Osteocyte (in vitro differentiated cells): ENCODE measurements at places on chromosomes 5 and 9. TPM values are rescaled to one million over a fixed set of nuclear protein-coding genes. Genes with fewer than 3 reads are reported as not detected.

DNA sequence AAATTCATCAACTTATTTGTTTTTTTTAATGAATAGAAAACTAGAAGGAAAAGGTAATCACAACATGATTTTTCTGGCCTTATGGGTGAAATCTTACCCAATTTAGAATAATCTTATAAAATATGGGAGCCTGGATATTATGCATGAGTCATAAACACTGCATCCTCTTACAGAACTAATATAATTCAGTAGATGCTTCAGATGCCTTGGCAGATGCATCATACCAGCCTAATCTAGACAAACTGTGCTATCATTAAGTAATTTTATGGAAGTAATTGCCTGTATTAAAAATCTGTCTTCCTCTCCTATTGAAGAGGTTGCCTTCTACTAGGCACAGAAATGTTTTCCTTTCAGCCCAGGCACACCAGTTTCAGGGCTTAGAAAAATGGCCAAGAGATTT, 2384.6 kb upstream of the WWC1 start:
- DNase-seq = no peak

GRCh38 chr5:45643056-45643455, 53.1 kb downstream of the HCN1 start:
- DNase-seq = no peak

- no peak for DNase-seq
Observed at GRCh38 chr5:95800553-95800952, 22.0 kb downstream of the GLRX start.

GRCh38 chr5:88659529-88660263, 223.3 kb downstream of the MEF2C start:
- DNase-seq = no peak

DNA sequence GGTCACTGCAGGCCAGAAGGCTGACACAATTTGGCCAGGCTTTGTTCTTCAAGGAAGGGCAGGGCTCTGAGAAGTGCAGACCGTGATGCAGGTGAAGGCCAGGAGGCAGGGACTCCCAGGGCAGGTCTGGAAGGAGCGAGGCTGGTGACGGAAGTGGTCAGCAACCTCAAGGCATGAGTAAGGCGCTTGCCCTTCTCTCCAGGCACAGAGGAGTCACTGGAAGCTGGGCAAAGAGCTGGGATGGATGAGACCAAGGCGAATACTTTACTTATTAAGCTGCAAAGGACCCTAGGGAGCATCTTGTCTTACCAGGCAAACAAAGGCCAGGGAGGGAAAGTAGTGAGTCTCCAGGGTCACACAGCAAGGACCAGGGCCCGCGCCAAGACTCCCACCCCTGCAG, 18.6 kb downstream of the IRF1 start:
- no peak for DNase-seq

The CCL21 gene
- not detected in 2 replicates for total RNA-seq

The TMC1 gene
- total RNA-seq = not detected in 2 replicates

- no peak for DNase-seq
Observed at GRCh38 chr9:105443121-105443520, 4.7 kb upstream of the FSD1L start.

The FBP2 gene
- total RNA-seq = not detected in 2 replicates

- DNase-seq = no peak
Observed at GRCh38 chr9:91428436-91428835, 4.8 kb upstream of the NFIL3 start.

DNA sequence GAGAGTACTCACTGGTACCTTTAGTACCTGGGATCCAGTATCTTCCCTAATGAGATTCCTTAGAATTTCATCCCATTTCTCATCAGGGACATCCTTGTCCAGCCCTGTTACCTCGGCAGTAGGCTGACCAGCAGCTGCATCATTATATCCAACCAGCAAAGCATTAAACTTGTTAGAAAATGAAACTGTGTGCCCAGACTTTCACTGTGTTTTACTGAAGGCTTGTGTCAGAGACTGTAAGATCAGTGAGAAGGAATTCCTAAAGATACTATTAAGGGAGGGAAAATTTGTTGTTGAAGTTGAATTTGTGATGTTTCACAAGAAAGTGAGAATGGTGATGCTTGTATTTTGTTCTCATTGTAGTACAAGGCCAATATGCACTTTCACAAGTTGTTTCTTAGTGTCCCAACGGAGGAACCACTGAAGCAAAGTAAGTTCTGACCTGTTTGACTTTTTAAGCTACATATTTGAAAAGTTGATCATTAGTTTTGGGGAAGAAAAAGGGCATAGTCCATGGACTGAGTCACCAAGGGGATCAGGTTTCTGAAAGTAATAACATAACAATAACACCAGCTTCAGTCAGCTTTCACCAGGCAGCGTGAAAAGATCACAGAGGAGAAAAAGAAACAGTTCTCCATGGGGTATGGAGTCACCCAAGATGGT, 48.8 kb downstream of the GRAMD2B start:
- no peak for DNase-seq

The FRRS1L gene
- 5.1 and 6.7 TPM in 2 replicates for total RNA-seq

DNA sequence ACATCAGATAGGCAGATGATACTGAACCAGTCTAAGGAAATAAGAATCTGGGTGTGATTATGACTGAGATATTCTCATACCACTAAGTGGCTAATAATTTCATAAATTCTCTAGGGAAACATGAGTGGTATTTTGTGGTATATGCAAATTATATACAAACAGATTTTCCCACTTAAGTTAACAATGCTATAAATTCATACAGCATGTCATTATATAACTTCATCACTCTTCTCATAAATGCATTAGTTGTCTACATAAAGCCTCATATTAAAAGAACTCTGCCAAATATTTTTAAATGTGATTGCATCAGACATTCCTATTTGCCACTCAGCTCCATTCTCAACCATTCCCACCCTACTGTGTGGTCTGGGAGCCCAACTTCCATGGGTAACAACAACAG, 226.5 kb downstream of the TLE1 start:
- no peak for DNase-seq

- DNase-seq = no peak
Observed at GRCh38 chr9:108442627-108443018, 413.2 kb downstream of the ACTL7B start.

The NR4A3 gene
- 2.4 and 3.2 TPM in 2 replicates for total RNA-seq

The SH2D3C gene
- 19.3 and 20.4 TPM in 2 replicates for total RNA-seq

DNA sequence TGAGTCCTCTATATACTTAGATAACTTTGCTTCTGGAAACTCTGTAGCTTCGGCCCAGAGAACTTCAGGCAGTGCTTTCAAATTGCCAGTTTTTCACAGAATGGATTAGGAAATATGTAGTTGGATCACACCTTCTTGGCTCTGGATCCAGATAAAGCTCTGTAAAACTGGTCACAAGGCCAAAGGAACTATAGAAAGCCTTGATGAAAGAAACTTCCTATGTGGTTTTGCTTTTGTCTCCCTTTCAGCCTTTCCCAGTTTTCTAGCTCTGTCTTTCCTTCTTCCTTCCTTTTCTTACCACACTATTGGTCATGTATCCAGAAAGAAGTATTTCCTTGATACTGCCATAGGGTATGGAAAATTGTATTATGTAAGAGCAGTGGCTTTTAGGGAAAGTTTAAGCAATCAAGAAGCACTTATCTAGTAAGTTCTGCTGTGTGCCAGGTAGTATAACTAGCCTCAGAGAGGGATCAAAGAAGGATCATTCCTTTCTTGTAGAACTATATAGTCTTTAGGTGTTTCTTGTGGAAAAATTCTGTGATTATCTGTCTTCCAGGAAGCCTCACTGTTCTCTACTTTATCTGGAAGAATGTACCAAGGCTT, 6.3 kb downstream of the GPR21 start:
- DNase-seq = no peak

The IL9 gene
- total RNA-seq = not detected in 2 replicates

DNA sequence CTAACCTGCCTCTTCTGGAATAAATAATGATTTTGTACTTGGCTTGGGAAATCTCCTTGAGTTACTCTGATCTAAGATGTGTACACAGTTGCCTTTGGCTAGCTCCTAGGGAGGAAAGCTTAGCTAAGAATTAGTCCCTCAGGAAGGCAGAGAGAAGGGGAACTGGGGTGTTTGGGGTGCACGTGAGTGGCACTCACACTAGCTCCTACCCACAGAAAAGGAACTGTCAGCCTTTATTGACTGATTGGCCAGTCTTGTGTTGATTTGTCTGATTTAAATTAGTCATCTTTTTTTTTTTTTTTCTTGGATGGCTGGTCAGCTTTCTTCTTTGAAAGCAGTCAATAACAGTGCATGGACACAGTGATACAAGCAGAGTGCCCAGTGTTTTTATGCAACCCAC, 107.7 kb downstream of the DMRT2 start:
- DNase-seq = no peak

DNA sequence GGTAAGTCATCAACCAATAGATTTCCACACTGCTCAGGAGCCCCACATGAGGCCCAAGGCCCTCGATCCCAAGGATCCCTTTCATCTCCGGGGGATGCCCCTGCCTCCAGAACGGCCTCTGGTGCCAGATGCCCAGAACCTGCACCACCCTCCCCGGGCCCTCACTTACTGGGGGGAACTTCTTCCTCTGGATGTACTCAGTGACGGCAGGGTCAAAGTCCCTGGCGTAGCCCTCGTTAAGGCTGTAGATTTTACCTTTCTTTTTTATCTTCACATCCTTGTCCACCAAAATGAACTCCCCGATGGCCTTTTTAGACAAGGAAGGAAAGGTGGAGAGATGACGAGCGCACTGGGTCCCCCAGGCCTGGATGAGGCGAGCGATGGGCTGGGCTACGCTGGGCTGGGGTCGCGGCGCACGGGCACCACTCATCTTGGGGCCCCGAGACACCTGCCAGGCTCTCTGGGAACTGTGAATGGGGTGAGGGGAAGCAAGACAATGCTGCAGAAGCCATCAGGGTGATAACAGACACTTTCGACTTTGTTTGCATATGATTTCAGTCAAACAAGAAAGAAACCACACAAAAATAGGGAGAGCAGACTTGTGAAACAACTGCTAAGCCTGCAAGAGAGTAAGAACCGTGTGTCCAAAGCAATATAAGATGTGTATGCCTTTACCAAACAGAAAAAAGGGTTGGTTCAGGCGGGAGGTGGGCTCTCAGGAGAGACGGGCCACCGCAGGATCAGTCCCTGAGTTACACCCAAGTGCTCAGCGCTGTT, 13.2 kb upstream of the FBP2 start:
- no peak for DNase-seq

GRCh38 chr9:33265211-33265865, 489 bp downstream of the CHMP5 start:
- no peak for DNase-seq

GRCh38 chr5:5751987-5752386, 329.5 kb downstream of the ICE1 start:
- DNase-seq = no peak

DNA sequence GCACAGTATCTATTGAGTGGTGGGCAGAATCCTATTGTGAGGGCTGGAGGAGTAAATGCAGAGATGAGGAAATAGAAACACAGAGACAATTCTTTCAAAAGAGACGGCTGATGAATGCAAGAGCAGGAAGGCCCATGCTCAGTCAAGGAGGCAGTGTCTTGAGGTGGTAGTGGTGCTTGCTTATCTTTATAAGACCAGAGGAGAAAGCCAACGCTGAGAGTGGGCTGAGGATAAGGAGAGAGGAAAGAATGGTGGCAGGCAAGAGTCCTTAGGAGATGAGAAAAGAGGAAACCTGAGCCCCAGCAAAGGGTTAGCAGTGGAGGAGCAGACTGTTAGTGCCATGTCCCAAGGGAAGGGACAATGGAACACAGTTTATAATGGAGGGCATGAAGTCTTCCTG, 86.0 kb downstream of the SNCAIP start:
- DNase-seq = no peak

- DNase-seq = no peak
Observed at GRCh38 chr5:104345222-104346016, 782.8 kb upstream of the NUDT12 start.

DNA sequence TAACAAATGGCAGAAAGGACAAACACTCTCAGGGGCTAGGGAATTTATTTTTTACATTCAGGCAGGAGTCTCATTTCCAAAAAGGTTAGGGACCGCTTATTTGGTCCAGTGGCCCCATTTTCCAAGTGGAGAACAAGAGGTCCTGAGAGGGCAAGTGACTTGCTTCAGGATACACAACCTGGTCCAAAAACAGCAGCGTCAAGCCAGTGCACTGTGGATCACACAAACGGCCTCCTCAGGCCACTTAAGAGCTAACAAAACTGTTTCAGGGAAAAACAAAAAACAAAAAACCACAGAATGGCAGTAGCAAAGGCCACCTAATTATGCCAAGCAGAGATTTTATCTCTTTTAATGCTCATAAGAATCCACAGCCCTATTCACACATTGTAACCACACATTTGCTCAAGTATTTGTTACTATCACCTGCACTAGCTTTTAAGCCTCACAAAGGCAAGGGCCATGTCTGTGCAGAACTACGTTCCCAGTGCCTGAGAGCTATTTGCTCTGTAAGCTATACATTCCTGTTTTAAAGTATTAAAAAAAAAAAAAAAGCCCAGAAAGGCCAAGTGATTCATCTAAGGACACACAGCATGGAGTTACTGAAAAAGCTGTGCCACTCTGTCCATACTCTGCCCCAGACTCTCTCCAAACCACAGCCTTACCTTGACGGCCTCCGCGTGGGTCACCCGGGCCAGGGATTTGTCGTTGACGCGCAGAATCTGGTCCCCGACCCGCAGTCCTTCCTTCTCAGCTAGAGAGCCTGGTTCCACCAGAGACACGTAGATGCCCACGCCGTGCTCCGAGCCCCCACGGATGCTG, 1.5 kb downstream of the WHRN start:
- no peak for DNase-seq

DNA sequence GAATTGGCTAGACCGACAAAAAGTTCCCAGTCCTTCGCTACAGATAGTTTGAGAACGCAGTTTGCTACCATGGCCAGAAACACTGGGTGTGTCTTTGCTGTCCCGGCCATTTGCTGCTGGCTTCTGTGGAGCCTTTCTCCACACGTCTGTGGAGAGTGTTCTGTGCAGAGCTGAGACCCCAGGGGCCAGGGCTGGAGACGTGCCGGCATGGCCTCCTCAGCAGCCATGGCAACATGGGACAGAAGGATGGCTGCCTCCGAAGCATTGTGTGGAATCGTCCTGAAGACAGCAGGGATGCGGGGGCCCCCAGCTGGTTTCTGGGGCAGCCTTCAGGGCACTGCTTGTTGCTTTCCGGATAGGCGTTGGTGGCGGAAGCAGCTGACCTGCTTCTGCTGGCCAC, 142.8 kb downstream of the GADD45G start:
- no peak for DNase-seq

DNA sequence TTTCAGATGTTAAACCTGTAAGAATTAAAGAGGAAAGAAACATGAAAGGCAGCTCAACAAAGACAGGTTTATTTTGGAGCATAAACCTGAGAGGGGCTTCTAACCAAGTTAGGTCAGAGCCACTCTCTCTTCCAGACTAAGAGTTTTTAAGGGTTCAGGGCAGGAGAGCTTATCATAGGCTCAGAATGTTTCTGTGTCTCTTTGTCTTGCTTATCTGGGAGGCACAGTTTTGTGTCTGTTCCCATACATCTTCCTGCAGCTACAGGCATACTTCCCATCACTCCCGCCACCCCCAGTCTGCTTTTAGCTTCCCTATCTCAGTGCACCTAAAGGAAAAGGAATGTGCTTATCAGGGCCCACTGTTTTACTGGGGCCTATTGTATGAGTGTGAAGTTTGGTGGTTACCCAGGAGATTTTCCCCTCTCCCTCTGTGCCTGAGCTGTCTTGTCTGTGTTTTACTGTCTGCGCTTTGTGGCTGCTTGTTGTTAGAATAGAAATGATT, 21.9 kb downstream of the CD14 start:
- DNase-seq = no peak

The SH3RF2 gene
- total RNA-seq = 0.38 and 0.52 TPM in 2 replicates
